ENCODE measurements at places on chromosomes 1 and 21. TPM values are rescaled to one million over a fixed set of nuclear protein-coding genes. Genes with fewer than 3 reads are reported as not detected.

DNA sequence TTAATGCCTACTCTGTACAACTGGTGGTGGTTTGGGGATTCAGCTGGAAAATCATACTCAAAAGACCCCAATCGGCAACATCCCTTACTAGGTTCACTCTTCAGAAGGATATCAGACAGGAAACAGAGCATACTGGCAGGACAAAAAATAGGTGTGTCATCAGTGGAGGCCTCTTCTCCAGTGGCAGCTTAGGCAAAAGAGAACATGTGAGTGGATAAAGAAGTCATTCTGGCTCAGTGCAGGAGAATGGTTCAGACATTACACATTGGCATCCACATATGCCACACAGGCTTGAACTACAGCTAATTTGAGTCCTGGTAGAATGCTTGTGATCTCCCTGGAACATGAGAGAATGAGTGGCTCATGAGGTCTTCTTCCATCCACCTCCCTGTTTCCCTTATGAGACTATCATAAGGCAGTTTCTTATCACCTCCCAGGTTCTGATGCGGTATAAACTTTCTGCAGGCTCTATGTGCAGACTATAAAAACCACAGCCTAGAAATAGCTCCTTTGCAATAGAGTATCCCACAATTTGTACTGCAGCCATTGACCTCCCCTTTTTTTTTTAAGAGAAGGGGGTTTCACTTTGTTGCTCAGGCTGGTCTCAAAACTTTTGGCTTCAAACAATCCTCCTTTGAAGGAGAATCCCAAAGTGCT is 24.7 kb downstream of the VAMP4 start:
- peak; percentile 3 for DNase-seq

GRCh38 chr1:203468326-203468725 is 7.3 kb upstream of the PRELP start:
- no peak for DNase-seq

GRCh38 chr1:118618618-118619340 is 369.4 kb downstream of the TBX15 start:
- no peak for DNase-seq

GRCh38 chr1:43924516-43924915 is 9.1 kb upstream of the ARTN start:
- DNase-seq, result no peak

DNA sequence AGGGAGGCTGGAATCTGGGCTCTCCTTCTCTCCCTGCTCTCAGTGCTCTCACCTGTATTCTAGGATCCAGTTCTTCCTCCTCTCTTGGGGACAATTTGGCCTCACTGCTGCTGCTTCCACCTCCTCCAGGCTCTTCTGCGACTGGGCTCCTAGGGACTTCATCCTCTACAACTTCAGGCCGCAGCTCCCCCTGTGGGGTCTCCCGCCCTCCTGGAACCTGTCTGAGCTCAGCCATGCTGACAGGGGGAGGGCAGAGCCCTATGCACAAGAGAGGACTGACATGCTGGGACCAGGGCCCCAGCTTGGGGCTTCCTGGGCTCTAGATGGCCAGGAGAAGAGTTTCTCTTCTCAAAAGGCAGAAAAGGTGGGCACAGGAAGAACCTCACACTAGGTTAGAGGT is 1.0 kb downstream of the SH3BP5L start:
- no peak for DNase-seq

GRCh38 chr1:30852026-30852425 is 56.5 kb downstream of the SDC3 start:
- DNase-seq, result peak; percentile 62

Gene LENEP
- total RNA-seq, result 1.7 TPM

Gene CACNA1S
- total RNA-seq, result not detected

Gene DMRTA2
- 0.20 TPM for total RNA-seq

Gene CR1
- not detected for total RNA-seq

Gene FOXO6
- not detected for total RNA-seq

Gene PKLR
- not detected for total RNA-seq

Gene RSPH1
- 0.12 TPM for total RNA-seq

All from RPMI7951 (cell line).